ENCODE measurements at places on chromosomes 12 and 14. TPM values are rescaled to one million over a fixed set of nuclear protein-coding genes. Genes with fewer than 3 reads are reported as not detected.

CBX5 gene
- total RNA-seq: 47.6 TPM

DNA sequence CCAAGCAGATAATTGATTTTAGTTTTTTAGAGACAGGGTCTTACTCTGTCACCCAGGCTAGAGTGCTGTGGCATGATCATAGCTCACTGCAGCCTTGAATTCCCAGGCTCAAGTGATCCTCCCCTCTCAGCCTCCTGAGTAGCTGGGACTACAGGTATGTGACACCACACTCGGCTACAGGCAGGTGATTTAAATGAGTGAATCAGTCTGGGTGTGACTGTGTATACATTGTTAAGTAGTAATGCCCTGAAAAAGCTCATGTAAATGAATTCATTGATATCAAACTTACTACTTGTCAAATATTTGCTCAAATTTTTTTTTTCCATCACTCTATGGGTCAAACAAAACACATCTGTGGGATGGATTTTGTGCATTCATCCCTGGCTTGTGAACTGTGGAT lies 6.3 kb upstream of the USP44 start:
- DNase-seq: no peak

DNA sequence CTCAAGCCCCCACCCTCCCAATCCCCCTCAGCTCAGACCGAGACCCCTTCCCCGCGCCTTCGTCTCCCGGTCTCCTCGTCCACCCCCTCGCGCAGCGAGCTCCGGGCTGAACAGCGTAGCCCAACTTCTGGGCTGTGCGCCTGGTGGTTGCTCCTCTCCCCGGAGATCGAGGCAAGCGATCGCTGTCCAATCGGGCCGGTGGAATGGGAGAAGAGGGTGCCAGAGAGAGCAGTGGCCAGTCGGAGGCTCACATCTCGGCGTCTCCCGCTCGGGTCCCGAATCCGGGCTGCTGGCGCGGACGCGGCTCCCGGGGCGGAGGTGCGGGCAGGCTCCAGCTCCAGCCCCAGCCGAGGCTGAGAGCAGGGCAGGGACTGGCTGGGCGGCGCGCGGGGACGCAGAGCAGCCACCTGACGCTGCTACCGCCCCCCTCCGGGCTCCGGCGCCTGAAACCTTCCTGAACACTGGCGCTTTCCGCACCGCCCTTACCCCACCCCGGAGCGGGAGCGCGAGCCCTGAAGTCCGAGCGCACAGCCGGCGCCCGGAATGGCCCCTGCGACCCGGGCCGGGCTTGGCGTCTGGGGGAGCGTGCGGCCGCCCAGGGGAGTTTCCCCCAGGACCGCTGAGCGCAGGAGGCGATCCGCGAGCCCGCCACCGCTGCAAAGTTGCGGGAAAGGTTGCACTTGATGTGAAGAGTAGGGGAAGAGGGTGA lies 508 bp upstream of the KCNH5 start:
- DNase-seq: no peak

- DNase-seq: no peak
These were observed 138.5 kb upstream of the AMIGO2 start for GRCh38 chr12:47218191-47218654.

GRCh38 chr12:121531356-121531750 lies 49.5 kb downstream of the KDM2B start:
- DNase-seq: no peak

GRCh38 chr14:71956920-71957563 lies 24.8 kb downstream of the RGS6 start:
- DNase-seq: no peak

GRCh38 chr14:96986256-96987085 lies 189.3 kb downstream of the VRK1 start:
- no peak for DNase-seq

DNA sequence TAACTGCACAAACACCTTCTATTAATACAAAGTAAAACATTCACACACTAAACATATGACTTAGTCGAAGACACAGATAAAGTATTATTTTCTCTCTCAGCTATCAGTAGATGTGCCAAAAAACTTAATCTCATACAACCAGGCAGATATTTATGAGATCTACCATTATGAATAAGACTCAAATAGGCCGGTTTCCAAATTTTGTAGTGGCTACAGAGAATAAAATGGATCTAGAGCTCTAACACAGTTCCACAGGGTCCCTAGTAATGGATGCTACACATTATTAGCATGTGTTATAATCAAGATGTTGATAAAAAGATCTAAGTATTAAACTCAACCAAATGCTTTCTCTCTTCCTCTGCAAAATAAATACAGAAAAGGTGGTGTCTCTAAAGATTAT lies 10.4 kb downstream of the SAV1 start:
- DNase-seq: no peak

GRCh38 chr12:108884116-108885012 lies 4.5 kb downstream of the DAO start:
- peak; percentile 28 for DNase-seq

DNA sequence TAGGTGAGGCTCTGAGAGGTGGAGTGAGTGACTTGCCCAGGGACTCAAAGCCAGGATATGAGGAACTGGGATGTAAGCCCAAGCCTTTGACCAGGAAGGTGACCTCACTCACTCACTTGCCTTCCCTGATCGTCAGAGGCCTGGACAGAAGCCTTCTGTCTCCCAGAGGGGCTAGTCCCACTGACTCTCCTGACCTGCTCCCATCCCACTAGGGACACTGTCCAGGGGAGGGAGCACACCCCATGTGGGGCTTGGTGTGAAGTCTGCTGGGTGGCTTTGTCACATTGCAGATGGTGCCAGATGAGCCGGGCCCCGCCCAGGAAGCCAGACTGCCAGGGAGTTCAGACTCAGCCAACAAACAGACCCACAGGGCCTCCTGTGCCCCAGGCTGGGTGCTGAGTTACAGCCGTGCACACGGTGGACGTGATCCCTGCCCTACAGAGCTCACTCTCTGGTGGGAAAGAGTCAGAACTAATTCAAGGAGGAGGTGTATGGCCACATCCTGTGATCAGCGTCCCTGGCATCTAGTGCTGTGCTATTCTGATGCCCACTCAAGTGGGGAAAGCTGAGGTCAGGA lies 28.3 kb downstream of the MMAB start:
- peak; percentile 49 for DNase-seq

Data from A172 (cell line).